Neural cell (in vitro differentiated cells): ENCODE measurements at places on chromosomes 7 and 10. TPM values are rescaled to one million over a fixed set of nuclear protein-coding genes. Genes with fewer than 3 reads are reported as not detected.

GATA3 gene
- not detected in 2 replicates for polyA plus RNA-seq

CLDN3 gene
- polyA plus RNA-seq = not detected in 2 replicates

AGAP9 gene
- 12.0 and 14.5 TPM in 2 replicates for polyA plus RNA-seq

NACAD gene
- polyA plus RNA-seq = 8.5 and 14.5 TPM in 2 replicates

HOXA2 gene
- not detected in 2 replicates for polyA plus RNA-seq

EVX1 gene
- polyA plus RNA-seq = not detected in 2 replicates
